Thoracic aorta (tissue), 2 donors: ENCODE measurements at places on chromosomes 3 and 15. TPM values are rescaled to one million over a fixed set of nuclear protein-coding genes. Genes with fewer than 3 reads are reported as not detected.

TM4SF18 gene
- 4.9 TPM for total RNA-seq

CACNA2D3 gene
- total RNA-seq = 4.0 TPM

SYNPR gene
- total RNA-seq = not detected

ZDHHC19 gene
- total RNA-seq = 0.42 TPM

TUSC7 gene
- total RNA-seq = not detected

CCR4 gene
- total RNA-seq = 0.56 TPM

SPPL2A gene
- 500 TPM for total RNA-seq

- no peak for DNase-seq
Observed at GRCh38 chr15:41205315-41205714, 25.2 kb downstream of the EXD1 start.

- DNase-seq = no peak
Observed at GRCh38 chr15:70219256-70219895, 121.7 kb upstream of the TLE3 start.

GRCh38 chr3:9903904-9904303, 1.3 kb downstream of the IL17RE start:
- DNase-seq = no peak

DNA sequence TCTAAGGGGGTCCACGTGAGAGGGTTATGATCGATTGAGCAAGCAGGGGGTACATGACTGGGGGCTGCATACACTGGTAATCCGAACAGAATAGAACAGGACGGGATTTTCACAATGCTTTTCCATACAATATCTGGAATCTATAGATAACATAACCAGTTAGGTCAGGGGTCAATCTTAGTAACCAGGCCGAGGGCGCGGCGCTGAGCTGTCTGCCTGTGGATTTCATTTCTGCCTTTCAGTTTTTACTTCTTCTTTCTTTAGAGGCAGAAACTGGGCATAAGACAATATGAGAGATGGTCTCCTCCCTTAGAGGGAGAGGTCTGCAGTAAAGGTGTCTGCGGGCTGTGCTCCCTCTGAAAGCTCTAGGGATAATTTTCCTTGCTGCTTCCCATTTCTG, 261.3 kb downstream of the XXYLT1 start:
- no peak for DNase-seq

GRCh38 chr3:55445551-55445950, 41.6 kb downstream of the WNT5A start:
- no peak for DNase-seq

DNA sequence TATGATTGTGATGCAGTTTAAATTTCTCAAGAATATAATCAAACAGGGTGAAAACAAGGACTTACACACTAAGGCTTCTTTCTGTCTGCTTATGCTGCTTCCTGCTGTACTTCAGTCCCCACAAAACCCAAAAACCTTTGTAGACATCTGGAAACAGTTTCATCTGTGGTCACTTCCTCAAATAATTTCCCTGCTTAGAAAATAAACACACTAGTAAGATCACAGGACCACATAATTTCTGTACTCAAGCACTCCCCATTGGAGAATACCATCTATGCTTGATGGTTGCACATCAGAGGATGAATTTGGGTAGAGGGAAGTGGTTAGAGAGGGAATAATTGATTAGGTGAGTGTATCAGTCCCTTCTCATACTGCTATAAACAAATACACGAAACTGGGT, 266.2 kb downstream of the LSAMP start:
- no peak for DNase-seq

DNA sequence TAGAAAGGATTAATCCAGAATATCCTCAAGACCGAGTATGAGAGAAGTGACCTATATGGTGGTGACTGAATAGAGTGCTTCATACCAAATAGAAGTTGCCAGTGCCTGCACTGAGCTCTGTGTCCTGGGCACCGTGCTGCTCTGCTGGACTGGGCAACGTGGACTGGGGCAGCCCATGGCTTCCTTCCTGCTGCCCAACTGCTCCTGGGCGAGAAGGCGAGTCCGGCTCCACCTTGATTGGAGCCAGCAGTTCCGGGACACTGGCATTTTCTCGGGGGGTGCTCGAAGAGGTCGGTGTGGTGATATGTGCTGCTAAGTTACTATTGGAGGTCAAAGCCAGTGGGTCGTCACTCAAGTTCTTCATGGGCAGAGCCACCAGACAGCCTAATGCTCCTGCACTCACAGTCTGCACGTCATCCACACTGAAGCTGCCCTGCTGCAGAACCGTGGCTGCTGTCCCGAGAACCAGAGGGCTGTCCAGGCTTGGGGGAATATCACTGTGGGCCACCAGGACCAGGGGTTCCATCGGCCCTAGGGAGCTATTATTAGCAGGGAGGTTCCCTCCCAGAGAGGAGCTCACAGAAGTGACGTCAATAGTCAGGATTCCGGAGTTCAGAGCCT, 14.1 kb downstream of the ZXDC start:
- DNase-seq = no peak

DNA sequence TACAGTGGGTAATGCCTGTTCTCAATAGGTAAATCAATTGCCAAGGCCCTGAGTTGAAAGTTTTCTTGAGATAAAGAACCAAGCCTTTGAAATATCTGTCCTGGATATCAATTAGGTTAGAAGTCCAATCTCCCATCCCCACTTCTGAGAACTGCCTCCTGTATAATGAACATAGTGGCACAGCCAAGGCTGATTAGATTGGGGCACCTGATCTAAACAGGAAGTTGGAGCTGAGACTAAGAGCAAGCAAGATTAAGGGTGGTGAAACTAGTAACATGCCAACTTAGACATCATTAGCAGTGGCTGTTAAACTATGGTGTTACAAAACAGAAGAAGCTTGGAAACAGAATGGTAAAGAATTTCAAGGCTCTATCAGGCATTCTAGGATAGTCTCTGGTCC, 137.7 kb upstream of the TMEM108 start:
- DNase-seq = no peak

GRCh38 chr3:115102046-115102445, 45.0 kb downstream of the ZBTB20 start:
- no peak for DNase-seq

DNA sequence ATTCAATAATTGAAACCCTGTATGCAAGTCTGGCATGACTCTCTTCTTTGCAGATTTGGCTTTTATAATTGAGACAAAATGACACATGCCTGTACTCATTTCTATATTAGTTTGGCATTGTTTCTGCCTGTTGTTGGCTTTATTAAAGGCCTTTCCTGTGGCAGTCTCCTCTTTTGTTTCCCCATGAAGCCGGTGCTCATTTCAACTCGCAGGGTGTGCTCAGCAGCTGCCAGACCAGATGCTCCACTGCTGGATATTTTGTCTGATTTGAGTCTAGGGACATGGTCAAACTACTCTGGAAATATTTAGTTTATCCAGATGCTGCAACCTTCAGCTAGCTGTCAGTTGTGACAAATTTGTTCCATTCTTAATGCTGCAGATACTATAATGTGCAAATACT, 445.3 kb downstream of the NAALADL2 start:
- DNase-seq = no peak

GRCh38 chr15:26081758-26082220, 218.7 kb upstream of the ATP10A start:
- no peak for DNase-seq

DNA sequence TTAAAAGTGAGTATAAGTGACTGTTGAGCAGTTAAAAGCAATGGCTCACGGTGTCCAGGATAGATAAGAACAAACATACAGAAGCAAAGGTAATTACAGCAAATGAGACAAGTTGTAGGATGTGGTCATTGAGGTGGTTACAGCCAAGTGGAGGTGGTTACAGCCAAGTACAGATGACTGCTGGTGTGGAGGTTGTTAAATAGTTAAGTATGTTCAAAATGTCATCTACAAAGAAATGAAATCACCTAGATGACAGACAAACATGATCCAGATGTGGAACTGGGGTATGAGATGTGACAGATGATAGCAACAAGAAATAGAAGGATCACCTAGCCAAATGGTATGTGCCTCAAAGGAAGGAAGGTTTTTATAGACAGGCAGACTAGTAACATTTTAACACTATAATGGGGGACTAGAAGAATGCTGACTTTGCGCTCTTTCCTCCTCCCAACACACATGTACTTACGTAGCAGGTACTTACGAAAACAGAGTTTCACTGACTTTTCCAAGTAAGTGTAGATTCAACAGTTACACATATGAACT, 6.8 kb upstream of the ANKRD28 start:
- DNase-seq = no peak

DNA sequence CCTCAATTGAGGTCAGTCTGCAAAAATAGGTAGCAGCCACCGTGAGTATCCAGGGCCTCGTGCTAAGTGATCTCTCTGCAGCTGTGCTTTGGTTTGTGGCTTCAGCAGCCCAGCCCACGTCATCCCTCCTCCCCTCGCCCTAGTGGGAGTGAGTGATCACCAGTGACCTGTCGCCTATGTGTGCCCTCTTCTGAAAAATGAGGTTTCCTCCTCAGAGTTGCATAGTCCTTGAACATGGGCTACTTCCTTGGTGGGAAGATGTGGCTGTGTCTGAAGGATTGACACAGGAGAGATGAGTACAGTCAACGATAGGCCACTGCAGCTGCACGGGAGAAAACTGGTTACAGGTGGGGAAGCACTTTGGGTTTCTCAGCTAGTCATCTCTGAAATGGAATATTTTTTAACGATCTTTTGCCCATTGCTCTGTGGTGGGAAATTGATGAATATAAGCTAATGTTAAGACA, 144.8 kb upstream of the BHLHE40 start:
- no peak for DNase-seq

DNA sequence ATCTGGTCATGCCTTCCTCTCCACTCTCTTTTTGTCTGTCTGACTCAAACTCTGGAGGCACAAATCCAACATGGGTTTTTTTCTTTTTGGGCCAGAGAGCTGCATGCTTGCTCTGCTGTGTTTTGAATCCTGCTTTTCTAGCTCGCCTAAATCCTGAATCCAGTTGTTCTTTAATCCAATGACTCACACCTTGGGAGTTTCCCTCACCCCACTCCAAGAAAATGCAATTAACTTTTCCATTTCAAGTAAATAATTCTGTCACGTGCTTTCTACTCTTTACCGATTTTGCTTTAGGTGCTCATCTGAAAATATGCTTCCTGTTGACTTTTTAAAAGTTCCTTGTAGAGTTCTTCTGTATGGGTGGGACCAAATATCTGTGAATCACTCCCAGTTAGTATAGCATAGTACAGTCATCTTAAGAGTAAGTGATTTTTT, 47.6 kb downstream of the SLMAP start:
- DNase-seq = peak; percentile 15

- peak; percentile 57 for DNase-seq
Observed at GRCh38 chr15:64897345-64897985, 14.2 kb upstream of the ANKDD1A start.

- DNase-seq = no peak
Observed at GRCh38 chr3:178802993-178803693, 266.9 kb downstream of the KCNMB2 start.

GRCh38 chr15:77506311-77507142, 85.8 kb downstream of the HMG20A start:
- no peak for DNase-seq

DNA sequence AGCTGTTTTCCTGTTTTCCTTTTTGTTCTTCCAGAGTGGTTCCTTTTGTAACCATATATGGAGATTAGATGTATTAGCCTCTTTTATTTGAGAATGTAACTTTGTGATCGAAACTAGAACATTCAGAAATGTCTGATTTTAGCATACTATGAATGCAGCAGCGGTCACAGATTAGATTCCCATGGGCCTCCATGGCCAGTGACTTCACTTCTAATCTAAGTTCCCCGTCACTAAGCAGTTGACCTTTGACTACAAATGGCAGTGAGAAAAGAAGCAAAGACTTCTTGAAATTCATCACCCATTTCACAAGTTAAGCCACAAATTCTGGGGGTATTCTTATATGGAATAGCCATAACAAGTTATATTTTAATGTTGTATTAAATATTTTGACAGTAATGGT, 114.6 kb upstream of the FLNB start:
- no peak for DNase-seq

- no peak for DNase-seq
Observed at GRCh38 chr3:94043285-94043684, 14.9 kb upstream of the STX19 start.

- DNase-seq = no peak
Observed at GRCh38 chr3:24129549-24129948, 184.5 kb downstream of the NR1D2 start.

GRCh38 chr3:131925571-131925970, 109.2 kb downstream of the CPNE4 start:
- no peak for DNase-seq

- no peak for DNase-seq
Observed at GRCh38 chr3:132418916-132419315, 1.6 kb downstream of the DNAJC13 start.
